ENCODE measurements at places on chromosomes 3 and 15. TPM values are rescaled to one million over a fixed set of nuclear protein-coding genes. Genes with fewer than 3 reads are reported as not detected.

Gene GP5
- 0.72 TPM for total RNA-seq

GRCh38 chr3:98855806-98856400, 45.6 kb downstream of the DCBLD2 start:
- DNase-seq, result peak; percentile 77

- DNase-seq, result peak; percentile 44
Observed at GRCh38 chr3:46619845-46620778, 7.8 kb downstream of the FAM240A start.

Gene U2SURP
- 53.2 TPM for total RNA-seq

Gene KLF15
- 1.7 TPM for total RNA-seq

DNA sequence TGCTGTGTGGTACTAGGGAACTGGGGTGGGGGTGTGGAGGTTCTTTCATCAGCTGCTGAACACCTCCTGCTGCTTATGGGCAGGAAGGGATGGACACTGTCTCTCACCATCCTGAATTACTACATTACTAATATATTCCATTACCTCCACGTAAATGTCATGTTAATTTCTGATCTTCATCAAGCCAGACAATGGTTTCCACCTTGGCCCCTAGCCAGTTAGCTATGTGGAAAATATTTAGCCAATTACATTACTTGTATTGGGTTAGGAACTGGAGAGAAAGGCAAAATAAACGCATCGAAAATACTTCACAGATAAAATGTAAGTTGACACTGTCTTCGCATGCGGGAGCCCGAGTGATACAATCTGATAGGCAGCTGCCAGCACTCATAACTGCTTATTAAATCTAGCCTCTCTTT, 95.1 kb downstream of the FOXP1 start:
- no peak for DNase-seq

DNA sequence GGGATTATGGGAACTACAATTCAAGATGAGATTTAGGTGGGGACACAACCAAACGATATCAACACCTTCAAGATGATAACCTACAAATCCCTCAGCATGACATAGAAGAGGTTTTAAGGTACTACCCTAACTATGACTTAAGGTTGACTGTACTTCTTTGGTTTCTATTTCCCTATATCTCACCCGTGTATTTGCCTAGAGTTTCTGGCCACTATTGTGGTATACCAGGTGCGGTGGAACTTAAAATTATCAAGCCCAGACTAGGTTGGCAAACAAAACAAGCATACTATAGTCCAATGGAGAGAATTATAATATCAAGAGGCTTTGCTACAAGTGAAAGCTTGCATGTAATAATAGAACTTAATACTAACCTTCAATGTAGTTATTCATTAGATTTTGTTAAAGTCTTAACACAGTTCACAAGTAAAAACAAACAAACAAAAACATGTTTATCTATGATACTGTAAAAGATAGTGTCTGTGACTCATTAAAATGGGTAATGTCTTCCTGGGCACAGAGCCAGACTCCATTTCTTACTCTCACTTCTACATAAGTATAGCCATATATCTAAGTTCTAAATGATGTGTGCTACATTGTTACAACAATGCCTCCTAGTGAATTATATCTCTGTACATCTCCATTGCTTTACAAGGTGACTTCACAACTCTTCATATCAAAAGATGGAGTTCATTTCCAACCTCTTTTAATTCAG, 479.1 kb downstream of the ZBBX start:
- no peak for DNase-seq

Gene UROC1
- total RNA-seq, result 0.48 TPM

Gene GOLGA8G
- 3.6 TPM for total RNA-seq

Gene FETUB
- total RNA-seq, result 1.2 TPM

GRCh38 chr3:40770061-40770460, 245.3 kb downstream of the ZNF621 start:
- peak; percentile 29 for DNase-seq

Gene STIMATE
- total RNA-seq, result 7.2 TPM

Gene DUOXA2
- total RNA-seq, result 3.9 TPM
